ENCODE measurements at places on chromosomes 12 and 14.

- no peak for DNase-seq
Measured at GRCh38 chr14:40004871-40005500, 572.8 kb upstream of the FBXO33 start.

- no peak for DNase-seq
Measured at GRCh38 chr12:72289633-72290032, 17.5 kb downstream of the TRHDE start.

- no peak for DNase-seq
Measured at GRCh38 chr12:87116780-87117179, 860.6 kb upstream of the MGAT4C start.

DNA sequence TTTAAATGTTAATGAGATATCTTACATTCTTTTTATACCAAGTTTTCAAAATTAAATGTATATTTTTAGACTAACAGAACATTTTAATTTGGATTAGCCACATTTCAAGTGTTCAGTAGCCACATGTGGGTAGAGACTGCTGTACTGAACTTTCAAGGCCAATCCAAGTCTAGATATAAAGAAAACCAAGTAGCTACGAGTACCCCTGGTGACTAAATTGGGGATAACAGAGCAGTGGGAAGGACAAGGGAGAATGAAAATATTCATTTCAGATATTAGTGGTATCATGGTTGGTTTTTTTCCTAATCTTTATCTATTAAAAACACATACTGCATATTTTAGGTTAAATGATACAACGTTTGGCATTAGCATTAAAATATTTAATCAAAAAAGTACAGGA is 69.4 kb upstream of the RHOJ start:
- DNase-seq = no peak

Data from retina (tissue), 1 donor.